ENCODE measurements at places on chromosomes 1 and 21. TPM values are rescaled to one million over a fixed set of nuclear protein-coding genes. Genes with fewer than 3 reads are reported as not detected.
A peak's percentile ranks its signal among the peaks of the same experiment; 100 is the strongest.

- no peak for DNase-seq
Measured at GRCh38 chr21:37270576-37271365, 3.6 kb upstream of the VPS26C start.

DNA sequence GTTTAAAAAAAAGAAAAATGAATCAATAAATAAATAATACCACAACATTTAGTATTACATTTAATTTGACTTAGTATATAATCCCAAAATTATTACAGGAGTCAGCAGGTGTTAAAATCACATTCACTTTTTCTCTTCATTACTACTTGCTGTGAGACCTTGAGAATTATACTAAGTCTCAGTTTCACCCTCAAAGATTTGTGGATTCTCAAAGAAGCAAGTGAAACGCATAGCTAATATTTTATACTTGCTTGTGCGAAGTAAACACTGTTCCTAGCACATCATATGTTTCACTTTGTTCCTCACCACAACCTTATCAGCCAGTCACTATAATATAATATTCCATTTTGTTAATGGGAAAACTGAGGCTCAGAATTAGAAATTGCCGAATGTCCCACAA, 4.0 kb downstream of the CLCA1 start:
- DNase-seq, result no peak

- DNase-seq, result no peak
Measured at GRCh38 chr1:47684964-47685762, 247.3 kb downstream of the FOXD2 start.

DNA sequence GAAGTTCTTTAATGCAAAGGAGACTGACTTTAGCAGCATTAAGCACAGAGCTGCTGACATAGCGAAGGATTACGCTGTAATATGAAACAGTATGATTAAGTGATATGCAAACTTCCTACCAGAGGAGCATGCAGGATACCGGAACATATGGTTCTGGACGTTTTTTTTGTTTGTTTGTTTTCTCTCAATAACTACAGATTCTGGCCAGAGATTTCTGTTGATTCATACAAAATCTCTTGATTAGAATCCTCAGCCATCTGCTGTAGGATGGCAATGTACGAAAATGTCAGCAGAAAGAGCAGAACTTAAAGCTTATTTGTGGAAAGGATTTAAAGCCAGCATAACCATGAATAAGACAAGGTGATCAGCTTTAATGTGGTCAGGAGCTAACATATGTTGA, 970.7 kb downstream of the KCNT2 start:
- DNase-seq, result no peak

- no peak for DNase-seq
Measured at GRCh38 chr1:113875714-113876113, 4.2 kb upstream of the PTPN22 start.

- no peak for DNase-seq
Measured at GRCh38 chr1:23424293-23425192, at the start of gene TCEA3. TCEA3 (minus strand) TSS chr1:23424748; CDS start chr1:23424633, 115 bp downstream.

Gene HPDL
- not detected for total RNA-seq

DNA sequence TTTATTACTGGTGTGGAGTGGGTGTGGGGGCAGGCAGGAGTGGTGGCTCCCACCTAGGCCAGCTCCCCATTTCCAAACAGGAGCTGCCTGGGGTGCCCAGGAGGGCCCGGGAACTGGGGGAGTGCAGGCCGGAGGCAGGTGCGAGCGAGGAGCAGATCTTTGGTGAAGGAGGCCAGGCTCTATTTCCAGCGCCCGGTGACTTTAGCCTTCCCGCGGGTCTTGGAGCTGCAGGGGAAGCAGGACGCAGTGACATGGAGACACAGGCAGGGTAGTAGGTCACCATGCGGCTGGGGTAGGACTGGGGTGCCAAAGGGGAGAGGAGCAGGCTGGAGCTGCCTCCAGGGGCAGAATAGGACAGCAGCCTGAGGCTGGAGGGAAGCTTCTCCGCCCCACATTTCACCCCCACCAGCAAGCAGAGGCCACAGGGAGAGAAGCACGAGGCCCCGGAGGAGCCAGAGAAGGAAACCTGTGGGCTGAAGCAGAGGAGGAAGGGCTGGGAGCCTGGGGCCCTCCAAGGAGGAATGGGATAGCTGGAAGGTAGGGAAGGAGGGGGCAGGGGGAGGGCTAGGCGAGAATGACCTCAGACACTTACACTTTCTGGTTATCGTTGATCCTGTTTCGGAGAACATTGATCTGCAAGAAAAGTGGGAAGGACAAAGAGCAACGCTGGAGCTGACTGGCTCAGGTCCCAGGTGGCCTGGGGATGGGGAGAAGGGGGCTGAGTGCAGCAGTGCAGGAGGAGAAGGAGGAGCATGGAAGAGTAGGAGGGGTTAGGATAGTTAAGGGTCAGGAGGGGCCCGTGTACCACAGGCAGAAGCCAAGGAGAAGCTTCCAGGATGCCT, 18.2 kb downstream of the TNNT2 start:
- no peak for DNase-seq

DNA sequence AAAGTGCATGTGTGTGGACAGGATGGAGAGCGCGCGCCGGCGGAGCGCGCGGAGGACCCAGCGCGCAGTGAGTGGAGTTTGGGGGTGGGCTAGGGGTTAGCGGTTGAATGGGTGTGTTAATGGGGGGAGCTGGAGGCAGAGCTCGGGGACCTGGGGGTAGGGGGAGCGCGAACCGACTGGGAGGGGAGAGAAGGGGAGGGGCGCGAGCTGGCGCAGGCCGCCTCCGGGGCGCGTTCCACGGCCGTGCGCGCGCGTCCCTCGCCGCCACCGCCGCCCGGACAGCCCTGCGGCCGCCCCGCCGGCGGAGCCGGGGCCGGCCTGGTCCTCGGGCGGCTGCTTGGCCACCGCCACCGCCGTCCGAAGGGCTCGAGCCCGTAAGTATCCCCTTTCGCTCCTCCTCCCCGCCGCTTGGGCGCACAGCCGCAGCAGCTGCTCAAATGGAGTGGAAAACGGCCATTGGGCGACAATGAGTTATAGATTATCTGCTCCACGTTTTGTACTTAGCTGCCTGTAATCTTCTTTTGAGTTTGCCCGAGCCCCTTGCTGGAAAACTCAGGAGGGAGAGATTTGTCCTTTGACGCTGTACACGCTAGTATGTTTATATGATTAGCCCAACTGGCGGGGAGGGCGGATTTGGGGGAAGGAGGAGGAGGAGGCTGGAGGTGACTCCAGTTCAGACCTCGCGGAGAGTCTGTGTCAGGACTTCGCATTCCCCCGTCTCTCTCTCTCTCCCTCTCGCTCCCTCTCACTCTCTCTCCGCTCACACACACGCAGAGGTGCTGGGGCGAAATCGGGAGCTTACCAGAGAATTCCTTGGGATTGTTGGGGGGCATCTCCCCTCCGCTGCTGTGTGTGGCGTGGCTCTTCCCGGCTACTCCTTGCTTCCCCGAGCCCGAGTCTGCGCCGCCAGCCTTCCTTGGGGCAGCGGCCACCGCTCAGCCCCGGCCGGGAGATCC, at the start of gene ADGRL2:
Gene ADGRL2, plus strand, starts transcription at position 240 of the 956 bp plus-strand sequence. CDS start 36,051 bp downstream, outside the sequence.
- peak; percentile 88 for DNase-seq

DNA sequence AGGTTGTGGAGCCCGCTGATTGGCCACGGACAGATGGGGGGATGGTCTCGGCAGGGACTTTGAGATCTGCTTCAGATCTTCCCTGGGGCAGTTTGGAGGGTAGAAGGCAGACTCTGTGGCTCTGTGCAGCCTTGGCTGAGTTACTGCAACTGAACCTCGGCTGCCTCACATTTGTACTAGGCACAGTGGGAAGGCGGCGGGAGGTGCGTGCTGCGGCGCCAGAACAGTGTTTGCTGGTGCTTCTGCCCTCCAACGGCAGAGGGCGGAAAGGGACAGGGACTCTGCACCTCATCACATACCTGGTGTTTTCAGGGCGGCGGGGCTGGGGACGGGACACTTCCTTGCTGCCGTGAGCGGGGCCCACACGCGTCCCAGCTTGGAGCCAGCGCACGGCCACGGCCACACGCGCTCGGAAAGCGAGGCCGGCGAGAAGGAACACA, 26.2 kb downstream of the SLC66A1 start:
- no peak for DNase-seq

DNA sequence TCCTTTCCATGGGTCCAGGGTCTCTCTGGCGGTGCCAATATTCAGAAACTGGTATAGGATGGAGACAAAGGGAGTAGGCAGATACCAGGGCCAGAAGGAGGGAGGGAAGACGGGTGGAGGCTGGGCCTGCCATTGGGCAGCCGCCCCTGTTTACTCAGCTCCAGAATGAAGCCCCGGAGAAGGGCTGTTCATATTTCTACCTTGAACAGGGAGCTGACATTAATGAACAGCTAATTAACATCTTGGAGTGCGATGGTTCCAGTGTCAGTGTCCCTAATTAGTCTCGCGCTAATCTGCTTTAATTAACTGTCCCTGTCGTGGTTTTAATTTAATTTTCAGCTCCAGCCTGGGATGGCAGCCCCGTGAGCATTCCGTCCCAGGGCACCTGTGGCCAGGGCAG, 113.8 kb downstream of the EPHB2 start:
- no peak for DNase-seq

Gene OR2L8
- total RNA-seq, result not detected

- no peak for DNase-seq
Measured at GRCh38 chr1:91781901-91782622, 103.9 kb downstream of the TGFBR3 start.

GRCh38 chr1:110631836-110632620, 25.9 kb upstream of the KCNA2 start:
- DNase-seq, result no peak

Gene OR10J1
- not detected for total RNA-seq

Gene SLC6A17
- total RNA-seq, result not detected

Gene OR2L5
- not detected for total RNA-seq

DNA sequence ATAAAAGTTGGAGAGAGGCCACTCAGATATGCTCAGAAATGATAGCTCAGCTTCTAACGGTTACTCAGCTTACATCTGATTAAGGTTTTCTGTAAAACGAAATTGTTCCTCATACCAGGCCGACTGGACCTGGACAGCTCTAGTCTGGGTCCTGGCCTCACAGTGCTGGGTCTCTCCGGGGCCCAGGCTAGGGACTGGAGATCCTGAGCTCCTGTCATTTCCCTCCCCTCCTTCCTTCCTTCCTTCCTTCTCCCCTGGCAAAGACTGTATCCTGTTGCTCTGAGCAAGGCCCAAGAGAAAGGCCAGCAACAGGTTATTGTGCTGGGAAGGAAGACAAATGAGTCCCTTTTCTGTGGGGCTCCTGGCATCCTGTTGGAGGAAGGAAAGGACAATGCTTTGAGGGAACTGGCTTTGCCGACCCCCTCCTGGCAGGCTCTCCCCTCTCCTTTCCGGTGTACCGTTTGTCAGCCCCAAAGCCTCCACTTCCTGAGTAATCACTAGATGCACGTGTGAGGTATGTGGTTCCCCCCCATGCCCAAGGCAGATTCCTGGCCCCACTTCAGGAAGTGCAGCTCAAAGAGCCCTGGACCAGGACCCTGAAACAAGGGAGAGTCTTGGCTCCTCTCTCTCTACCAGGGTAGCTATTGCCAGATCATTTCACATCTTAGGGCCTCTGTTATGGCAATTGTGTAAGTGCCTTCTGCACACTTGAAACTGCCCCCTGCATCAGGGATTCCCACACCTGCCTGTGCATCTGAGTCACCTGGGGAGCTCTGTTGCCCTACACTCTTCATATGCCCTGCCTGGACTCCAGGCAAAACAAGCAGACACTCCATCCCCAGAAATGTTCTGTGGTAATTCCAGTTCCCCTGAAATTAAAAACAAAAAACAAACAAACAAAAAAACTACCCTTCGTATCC, 212.7 kb upstream of the FGGY start:
- DNase-seq, result peak; percentile 97

Gene ERG
- total RNA-seq, result not detected

Gene LCE6A
- not detected for total RNA-seq

- no peak for DNase-seq
Measured at GRCh38 chr1:31199236-31199790, 40.4 kb downstream of the NKAIN1 start.

GRCh38 chr21:31735511-31735992, 3.6 kb upstream of the SCAF4 start:
- no peak for DNase-seq

Data from HT1080 (cell line).